ENCODE measurements at places on chromosomes 7 and 10. TPM values are rescaled to one million over a fixed set of nuclear protein-coding genes. Genes with fewer than 3 reads are reported as not detected.

GRCh38 chr10:69647819-69648218 lies 17.8 kb downstream of the FAM241B start:
- DNase-seq: no peak

DNA sequence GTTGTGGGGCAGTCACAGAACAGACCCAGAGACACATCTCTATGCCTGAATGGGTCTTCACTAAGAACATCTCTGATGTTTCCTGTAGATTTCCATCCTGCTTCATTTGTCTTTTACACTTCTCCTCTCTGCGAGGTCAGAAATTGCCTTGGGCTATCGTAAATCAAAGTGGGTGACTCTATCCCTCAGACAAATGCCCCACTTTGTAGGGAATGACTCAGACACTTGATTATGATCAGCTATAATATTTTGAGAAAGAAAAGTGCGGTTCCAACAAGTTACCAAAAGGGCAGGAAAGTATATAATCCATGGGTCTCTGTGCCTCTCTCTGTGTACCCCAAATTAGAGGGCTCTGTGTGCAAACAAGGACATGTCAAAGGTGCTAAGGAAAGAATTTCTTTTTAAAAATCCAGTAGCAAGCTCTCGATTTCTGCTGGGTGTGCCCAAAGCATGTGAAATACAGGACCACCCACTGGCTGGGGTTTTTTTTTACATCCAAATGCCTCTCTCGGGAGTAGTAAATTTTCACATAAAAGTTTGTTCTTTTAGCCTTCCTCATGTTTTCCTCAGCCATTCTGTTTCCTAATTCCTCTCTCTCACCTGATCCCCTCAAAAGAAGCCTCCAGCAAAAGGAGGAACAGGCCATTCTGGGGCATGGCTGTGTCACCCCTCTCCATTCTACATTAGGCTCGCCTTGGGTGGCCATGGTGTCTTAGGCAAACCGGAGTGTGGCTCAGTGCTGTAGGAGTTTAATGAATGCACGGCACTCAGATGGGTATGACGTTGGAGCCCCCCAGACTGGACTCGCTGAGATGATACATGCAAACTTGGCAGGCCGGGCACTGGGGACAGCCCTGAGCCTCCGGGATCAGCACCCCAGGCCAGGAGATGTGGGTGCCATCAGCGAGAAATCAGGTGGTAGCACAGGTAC lies 6.3 kb upstream of the OPN4 start:
- no peak for DNase-seq

DNA sequence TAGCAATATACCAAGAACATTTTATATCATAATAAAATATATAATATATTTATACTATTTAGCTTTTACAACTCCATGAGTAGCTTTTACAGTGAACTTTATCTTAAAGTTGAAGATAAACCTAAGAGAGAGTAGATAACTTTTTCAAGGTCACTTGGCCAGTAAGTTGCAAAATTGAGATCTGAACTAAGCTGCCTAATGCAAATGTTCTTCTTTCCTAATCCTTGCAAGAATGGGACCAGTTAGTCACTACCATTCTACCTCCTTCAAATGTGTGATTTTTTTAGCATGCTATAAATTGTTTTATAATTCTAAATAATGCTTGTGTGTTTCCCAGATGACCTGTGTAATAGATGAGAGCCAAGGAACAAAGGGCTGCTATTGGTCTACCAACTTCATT lies 47.8 kb downstream of the CH25H start:
- no peak for DNase-seq

- DNase-seq: no peak
These were observed 55.1 kb upstream of the ZEB1 start for GRCh38 chr10:31263903-31264302.

DNA sequence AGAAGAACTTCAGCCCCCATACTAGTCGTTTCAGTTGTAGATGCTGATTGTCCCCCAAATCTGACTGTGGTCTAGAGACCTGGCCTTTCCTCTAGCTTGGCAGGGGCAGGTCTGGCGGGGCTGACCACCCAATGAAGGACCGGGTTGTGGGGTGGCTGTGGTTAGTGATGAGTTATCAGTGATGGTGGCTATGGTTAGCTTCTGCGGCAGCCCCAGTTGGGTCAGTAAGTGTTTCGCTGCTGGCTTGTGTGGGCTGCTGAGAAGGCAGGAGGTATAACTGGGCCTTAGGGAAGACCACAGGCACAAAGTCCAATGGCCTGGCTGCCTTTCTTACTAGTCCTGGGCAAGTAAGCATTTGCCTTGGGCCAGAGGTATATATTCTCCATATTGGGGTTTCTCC lies 21.3 kb downstream of the VWA2 start:
- DNase-seq: no peak

Gene TBC1D12
- 20.4 TPM for total RNA-seq

Gene ACHE
- 0.94 TPM for total RNA-seq

Gene FGF8
- 0.62 TPM for total RNA-seq

Data from sciatic nerve (tissue), 2 donors.